ENCODE measurements at places on chromosomes 6 and 20.

- DNase-seq: no peak
These were observed 99.1 kb downstream of the ARID1B start for GRCh38 chr6:156876302-156876701.

- no peak for DNase-seq
These were observed 17.3 kb downstream of the FOXA2 start for GRCh38 chr20:22566876-22567658.

DNA sequence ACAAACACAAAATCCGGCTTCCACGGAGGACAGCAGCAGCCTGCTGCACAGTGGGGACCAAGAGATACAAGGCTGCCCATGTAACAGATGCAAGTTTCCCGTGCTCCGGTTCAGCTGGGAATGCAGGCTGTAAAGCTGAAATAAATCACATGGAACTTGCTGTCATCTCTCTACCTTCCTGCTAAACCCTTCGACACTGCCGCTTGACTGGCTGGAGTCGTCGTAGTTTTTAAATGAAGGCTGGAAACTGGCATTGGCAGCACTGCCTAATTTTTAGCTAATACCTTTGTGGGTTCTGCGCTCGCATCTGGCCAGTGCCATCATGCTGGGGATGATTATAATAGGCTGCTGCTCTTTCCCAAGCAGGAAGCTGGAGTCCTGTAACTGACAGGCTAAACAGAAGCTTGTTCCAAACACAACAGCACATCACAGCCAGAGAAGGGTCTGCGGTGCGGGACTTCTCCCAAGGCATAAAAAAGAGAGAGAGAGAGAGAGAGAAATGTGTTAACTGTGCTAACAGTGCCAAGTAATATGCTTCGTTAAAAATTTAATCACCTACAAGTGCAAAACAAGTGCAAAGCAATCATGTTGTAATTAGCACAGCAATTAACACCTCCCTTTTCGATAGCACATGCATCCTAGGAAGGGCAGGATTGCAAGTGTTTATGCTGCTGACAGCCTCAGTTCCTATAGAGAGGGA lies 146.1 kb downstream of the TFAP2A start:
- no peak for DNase-seq

- DNase-seq: peak; percentile 47
These were observed 4.9 kb upstream of the FAM83C start for GRCh38 chr20:35297155-35297554.

DNA sequence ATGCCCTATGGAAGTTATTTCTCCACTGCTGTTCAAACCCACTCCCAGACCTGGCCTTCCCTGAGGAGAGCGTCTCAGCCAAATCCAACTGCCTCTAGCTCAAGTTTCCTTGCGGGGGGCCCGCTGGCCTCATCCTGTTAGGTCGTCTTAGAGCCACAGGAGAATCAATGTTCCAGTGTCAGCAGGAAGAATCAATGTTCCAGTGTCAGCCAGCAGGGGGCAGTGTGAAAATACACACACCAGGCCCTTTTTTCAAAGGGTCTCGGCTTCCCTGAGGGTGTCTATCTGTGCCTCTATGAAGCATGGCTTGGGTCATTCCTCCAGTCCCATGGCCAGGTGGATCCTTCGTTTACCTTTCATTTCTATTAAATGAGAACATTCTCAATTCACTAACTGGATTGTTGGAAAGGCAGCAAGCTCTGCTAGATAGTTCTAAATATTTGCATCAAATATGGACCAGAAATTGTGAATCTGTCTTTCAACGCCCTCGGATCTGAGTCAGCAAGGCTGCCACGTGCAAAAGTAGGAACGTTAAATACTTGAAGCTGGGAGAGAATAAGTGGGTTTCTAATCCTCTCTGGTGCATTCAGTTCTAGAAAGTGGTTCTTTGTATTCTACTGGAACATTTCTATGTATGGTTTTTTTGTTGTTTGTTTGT lies 19.2 kb downstream of the PRND start:
- peak; percentile 66 for DNase-seq

GRCh38 chr6:82025271-82025670 lies 222.3 kb downstream of the IBTK start:
- no peak for DNase-seq

- DNase-seq: no peak
These were observed 10.5 kb downstream of the KCNK15 start for GRCh38 chr20:44756011-44756688.

- no peak for DNase-seq
These were observed 38.3 kb downstream of the MAFB start for GRCh38 chr20:40650707-40651106.

- DNase-seq: peak; percentile 76
These were observed 325.0 kb downstream of the CDC5L start for GRCh38 chr6:44712353-44713111.

- no peak for DNase-seq
These were observed 40.6 kb downstream of the NOL7 start for GRCh38 chr6:13655700-13656099.

- peak; percentile 48 for DNase-seq
These were observed 3.2 kb upstream of the REPS1 start for GRCh38 chr6:138991206-138991605.

DNA sequence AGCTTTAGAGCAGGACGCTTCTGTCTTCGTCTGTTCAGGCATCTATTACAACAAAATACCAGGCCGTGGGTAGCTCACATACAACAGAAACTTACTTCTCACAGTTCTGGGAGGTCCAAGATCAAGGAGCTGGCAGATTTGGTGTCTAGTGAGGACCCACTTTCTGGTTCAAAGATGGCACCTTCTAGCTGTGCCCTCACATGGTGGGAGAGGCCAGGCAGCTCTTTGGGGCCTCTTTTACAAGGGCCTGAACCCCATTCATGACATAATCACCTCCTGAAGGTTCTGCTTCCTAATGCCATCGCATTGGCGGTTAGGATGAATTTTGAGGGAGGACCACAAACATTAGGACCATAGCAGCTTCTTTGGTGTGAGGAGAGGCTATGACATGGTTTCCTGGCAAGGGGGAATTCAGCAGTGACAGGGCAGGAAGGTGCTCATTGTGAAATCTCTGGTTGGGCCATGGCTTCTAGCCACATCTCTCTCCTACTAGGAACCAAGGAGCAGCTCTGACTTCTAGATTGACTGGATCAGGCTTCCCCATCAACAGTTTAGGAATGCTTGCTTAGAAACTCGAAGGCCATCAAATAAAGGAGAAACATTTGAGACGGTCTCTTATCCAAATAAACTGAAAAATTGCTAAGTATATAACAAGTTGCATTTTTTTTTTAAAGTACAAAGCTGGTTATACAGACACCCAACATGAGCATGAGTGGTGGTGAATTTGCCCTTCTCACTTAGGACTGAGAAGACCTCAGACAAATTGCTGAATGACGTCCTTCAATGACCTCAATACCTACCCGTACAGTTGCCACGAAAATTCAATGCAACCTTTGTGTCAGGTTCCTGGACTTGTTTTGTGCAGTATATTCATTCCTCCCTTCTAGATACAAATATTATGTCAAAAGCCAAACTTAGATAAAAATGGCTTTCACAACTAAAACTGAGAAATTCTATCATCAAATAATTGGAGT lies 140.7 kb downstream of the ZDHHC14 start:
- DNase-seq: no peak

- DNase-seq: no peak
These were observed 25.6 kb upstream of the ARMH2 start for GRCh38 chr6:24824142-24824938.

- no peak for DNase-seq
These were observed 84.1 kb downstream of the C6orf52 start for GRCh38 chr6:10610289-10610688.

GRCh38 chr20:51640743-51641142 lies 98.2 kb upstream of the NFATC2 start:
- DNase-seq: no peak

DNA sequence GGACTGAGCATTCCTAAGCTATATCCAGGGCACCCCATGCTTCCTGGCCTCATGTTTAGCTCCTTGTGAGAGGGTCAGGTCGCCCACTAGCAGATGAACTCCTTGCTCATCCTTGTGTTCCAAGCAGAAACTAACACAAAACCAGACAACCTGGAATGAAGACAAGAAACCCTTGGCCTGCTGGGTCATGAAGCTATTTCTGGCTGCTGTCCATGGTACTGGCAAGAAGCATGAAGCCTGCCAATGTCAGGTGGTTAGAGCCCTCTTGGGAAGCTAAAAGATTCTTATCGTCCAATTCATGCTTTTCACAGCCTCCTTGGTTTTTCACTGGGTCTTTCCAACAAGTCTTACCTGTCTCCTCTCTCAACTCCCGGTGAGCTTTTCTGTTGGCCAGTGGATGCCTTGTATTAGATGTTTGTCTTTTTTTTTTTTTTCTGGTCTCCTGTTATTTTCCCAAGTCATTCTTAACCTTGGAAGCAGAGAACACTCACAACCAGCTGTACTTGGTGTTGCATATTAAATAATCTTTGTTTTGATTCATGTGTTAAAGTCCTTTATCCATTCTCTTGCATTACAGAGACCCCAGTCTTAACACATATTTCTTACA lies 180.3 kb downstream of the ANKRD60 start:
- DNase-seq: peak; percentile 33

DNA sequence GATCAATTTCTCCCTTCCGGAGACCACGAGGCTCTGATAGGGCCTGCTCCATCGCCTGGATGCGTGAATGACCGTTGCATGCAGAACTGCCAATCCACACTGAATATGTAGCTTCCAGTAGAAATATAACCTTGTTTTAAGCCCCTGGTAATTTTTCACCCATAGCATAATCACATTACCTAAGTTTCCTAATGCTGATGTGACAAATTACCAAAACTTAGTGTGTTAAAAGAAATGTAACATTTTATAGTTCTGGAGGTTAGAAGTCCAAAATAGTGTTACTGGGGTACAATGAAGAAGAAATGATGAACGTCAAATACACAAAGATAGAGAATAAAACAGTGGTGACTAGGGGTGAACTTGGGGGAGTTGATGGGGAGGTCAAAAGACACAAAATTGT lies 22.0 kb upstream of the SIRPD start:
- DNase-seq: no peak

GRCh38 chr20:63104312-63105181 lies 97.8 kb upstream of the BHLHE23 start:
- no peak for DNase-seq

DNA sequence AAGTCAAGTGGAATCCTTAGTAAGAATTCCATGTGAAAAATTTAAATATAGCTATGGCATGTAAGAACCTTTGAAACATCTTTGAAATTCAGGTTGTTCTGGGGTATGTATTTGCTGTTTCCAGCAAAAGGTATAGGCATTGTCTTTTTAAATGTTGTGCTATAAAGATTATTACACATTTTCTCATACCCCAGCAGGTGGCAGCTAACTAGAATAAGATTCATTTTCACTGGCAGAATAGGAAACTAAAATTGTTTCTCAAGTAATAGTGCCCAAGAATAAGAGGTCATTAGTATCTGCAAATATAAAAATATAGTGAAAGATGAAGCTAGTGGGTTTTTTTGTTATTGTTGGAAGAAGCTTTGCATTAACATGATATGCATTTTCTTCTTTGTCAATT lies 1.8 kb downstream of the GRIK2 start:
- DNase-seq: peak; percentile 19

- DNase-seq: no peak
These were observed at the start of gene NOX3 for GRCh38 chr6:155455766-155456165. Gene NOX3 (minus strand): TSS chr6:155455839. CDS start chr6:155455800, 39 bp downstream.

GRCh38 chr6:158610319-158610968 lies 34.1 kb downstream of the DYNLT1 start:
- DNase-seq: no peak

- DNase-seq: no peak
These were observed 22.8 kb upstream of the PCMTD2 start for GRCh38 chr20:64232794-64233193.

DNA sequence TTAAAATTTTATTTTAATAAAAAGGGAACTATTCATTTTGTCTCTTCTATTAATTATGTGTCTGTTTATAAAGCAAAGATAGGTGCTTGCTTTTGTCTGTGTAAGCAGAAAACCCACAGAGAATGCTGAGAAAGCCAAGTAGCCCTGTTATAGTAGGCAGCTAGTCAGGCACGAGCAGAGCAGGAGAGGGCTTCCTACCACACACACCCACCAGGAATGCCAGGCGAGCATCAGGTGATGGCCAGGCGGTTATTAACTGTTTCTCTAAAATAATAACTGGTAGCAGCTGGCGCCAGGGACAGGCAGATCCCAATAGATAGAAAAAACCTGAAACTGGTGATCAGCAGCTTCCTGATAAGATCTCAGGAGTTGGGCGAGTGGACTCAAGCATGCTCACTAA lies 15.7 kb downstream of the C6orf15 start:
- no peak for DNase-seq

DNA sequence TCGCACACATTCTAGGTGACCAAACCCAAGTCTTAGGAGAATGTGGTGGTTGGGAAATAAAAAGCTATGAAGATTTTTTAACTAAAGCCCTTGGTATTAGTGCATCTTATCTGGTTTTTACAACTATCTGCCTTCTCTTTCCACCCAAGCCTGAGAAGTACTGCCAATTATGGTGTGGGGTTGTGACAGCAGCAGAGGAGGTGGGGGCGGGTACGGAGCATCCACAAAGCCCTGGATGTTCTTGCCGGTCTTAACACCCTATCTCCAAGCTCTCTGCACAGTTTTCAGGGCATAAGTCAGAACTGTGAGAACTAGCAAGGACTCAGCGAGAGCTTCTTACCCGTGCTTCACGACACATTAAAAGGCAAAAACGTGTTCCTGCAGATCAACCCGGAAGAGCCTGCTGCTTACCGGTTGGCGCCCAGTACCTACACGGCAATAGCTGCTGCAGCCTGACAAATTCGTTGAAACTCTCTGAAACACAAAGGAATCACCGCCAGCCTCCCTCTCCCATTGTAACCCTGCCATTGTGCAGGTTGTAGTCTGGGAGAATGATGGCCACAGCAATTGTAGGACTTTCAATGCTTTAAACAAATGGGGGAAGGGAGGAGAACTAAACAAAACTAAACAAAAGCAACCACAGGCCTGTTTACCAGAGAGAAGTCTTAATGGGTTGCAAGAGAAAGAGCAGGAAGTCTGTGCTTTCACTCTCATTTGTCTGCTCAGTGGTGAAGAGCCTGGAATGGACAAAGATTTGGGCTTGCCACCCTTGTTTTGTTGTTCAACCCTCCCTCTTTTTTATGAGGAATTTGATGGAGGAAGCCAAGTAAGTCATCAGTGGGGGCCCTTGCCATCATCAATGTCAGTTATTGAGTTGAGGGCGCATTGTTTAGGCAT lies 461.0 kb upstream of the JARID2 start:
- no peak for DNase-seq

DNA sequence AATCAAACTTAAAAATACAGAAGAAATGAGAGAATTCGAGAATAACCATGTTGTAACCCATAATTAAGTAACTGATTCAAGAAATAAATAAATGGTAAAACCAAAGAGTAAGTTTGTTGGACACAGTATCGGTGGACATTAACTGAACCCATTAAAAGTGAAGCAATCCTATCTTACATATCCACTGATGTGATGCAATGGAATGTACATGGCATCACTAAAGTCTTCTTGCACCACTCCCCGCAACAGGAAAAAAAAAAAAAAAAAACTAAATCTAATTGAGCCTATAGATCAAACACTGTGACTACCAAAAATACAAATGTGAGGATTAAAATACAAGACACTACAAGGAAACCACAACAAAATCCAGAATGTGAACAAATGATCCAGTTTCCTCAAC lies 7.9 kb downstream of the SNX14 start:
- DNase-seq: no peak

- peak; percentile 84 for DNase-seq
These were observed 67.4 kb downstream of the ALDH8A1 start for GRCh38 chr6:134882426-134883038.

Data from OCI-M1 (cell line).